ENCODE measurements at places on chromosomes 5 and 9. TPM values are rescaled to one million over a fixed set of nuclear protein-coding genes. Genes with fewer than 3 reads are reported as not detected.

The GDA gene
- not detected for total RNA-seq

DNA sequence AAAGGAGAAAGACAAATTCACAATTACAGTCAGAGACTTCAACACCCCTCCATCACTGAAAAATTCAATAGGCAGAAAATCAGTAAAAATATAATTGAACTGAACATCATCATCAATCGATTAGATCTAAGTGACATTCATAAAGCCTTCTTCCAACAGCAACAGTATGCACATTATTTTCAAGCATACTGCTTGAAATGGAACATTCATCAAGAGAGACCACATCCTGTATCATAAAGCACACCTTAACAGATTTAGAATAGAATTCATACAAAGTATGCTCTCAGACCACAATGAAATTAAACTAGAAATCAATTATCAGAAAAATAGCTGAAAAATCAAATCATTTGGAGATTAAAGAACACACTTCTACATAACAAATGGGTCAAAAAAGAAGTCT lies 39.1 kb downstream of the ERMP1 start:
- no peak for DNase-seq

DNA sequence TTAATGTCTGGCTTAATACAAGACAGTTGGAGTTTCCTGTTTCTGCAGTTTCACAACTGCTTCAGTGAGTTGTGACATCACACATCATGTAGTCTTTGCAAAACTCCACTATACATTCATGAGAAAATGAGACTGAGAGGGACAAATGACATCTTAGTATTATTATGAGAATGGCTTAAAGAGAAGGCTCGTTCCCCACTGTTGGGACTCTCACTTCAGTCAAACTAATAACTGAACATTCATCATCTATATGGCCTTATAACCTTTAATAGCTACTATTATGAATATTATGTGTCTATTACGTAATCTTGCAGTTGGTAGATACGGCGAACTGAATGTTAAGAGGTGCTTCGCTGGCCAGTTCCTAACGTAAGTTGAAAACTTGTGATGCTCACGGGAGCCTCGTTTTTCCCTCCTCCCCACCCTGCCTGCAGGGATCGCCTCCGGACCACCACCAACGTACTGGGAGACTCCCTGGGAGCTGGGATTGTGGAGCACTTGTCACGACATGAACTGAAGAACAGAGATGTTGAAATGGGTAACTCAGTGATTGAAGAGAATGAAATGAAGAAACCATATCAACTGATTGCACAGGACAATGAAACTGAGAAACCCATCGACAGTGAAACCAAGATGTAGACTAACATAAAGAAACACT lies 79.4 kb downstream of the SLC1A3 start:
- no peak for DNase-seq

DNA sequence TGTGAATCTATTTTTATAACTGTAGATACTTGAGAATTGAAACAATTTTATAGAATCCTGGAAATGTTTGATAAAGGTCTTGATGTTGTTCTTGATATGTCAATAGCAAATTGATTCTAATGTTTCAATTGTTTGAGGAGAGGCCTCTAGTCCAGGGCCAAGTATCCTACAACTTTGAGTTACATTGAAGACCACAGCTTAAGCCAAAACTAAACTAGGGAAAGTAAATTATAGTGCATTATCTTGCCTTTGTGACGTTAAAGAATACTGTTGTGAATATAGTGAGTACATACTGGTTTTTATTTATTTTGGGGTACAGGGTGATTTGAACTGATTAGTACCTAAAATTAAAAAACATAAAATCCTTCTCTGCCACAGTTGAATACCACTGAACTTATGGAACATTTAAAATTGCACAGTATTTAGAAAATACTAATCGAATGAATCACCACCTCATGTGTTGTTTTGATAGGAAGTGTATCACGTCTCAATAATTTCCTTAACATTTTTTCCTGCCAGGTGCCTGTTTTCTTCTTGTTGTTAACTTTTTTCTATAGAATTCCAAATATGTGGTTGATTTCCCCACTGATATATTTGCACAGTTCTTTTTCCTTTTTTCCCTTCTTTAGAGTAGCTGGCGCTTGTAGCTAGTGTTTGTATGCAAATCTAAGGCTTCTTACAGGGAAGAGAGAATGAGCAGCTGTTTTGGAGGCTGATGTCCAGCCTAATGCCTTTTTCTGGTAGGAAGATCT lies 12.5 kb downstream of the ARHGEF28 start:
- no peak for DNase-seq

DNA sequence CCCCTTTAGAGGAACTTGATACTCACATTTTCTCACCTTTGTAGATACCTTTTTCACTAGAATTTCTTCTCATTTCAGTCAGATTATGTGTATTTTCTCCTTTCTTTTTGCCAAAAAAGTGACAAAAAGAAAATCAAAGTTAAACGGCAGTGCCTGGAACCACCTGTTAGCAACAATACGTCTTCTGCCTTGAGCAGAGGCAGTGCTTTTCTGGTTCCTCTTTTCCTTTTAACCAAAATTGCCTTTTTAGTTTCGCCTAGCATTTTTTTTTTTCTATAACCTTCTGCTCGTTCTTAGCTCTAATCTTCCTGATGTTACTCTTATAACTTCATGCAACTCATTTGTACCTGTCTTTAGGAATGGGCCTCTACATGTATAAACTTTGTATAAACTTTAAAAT lies 26.1 kb downstream of the SMIM32 start:
- DNase-seq: no peak

GRCh38 chr5:157603333-157604190 lies 28.0 kb upstream of the ADAM19 start:
- peak; percentile 82 for DNase-seq

The VCAN gene
- total RNA-seq: not detected

DNA sequence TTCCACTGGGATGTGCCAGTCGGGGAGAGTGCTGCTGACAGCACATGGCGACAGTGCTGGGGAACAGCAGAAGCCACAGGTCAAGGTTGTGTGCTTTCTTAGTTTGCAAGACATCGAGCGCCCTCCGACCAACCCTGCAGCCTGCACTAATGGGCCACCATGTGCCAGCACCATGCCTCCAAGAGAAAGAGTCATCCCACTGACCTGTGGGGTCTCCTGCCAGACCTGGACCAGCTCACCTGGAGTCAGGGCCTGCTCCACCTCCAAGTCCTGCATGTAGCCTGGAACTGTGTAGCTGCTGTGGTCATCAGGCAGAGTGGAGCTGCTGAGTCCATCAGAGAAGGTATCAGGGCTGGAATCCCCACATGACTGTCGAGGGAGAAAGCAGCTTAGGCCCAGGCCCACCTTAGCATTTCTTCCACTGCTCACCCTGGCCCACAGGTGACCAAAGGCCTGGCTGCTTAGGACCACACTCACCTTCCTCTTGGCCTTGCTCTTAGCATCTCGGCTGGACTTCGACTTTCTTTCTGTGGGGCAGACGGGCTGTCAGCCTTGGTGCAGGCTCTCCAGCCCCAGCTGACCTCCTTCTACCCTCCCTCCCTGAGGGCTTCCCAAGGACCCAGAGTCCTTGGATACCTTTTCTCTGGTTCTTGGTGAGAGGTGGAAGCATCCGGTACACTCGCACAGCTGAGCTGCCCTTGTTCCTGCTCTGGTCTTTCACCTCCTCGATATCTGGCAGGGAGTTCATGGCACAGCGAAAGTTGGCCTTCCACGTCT lies 4.1 kb downstream of the IRF1 start:
- peak; percentile 11 for DNase-seq

- DNase-seq: peak; percentile 25
These were observed 27.0 kb upstream of the PRRC2B start for GRCh38 chr9:131366761-131367401.

The LCN9 gene
- not detected for total RNA-seq

DNA sequence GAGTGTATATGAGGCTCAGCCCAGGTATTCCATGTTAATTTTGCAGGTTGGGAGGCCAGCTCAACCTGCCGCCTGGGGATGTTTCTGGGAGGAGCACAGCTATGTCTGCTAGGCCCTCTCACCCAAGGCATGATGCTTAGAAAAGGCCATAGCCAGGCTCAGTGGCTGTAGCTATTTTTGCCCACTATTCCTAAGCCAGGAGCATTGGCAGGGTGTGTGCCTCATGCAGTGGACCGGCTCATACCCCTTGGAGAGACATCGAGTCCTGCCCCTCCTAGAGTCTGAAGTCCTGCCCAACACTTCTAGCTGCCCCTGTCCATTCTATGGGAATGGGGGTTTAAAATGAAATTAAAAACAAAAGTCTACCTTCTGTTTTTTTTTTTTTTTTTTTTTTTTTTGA lies 22.3 kb downstream of the ADCY2 start:
- DNase-seq: no peak

The PCDHB2 gene
- not detected for total RNA-seq

DNA sequence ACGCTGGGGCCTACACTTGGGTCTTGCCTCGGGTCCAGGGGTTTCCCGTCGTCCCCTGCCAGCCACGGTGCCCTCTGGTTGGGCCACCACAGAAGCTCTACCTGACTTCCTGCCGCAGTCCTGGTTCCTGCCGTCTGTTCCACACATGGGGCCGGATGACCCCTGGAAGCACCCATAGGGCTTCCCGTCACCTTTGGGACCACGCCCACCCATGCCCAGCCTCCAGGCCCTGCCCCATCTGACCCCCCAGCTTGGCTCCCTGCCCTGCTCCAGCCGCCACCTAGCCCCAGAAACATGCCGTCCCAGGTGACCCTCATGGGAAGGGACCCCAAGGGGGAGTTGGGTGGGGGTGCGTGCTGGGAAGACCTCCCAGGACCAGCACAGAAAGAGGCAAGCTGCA lies 13.7 kb downstream of the MRPL36 start:
- DNase-seq: no peak

The FRMD3 gene
- total RNA-seq: 0.12 TPM

DNA sequence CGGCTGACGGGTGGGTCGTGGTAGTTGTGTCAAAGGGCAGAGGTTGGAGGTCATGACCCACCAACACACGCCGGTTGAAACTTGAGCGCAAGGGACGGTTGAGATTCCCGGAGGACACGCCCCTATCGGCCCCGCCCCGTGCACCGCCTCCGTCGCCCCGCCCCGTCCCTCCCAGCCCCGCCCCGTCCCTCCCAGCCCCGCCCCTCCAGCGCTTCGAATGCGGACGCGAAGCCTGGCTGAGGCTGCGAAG lies 226 bp upstream of the RANBP17 start:
- DNase-seq: no peak

DNA sequence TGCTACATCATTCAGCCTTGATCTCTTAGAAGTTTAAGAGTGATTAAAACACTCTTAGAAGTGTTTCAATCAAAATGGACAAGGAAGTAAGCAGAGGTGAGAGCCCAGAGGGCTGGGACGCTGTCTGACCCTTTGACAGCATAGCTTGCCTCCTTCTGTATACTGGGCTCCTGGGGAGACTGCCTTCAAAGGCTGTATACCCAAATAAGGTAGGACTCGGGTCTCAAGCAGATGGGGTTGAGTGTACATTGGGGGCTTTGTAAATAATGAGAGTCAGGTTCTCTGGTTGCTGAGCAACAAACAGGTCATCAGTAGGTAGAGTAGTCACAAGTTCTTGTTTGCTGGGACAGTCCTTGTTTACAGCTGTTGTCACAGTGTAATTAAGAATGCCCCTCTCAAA lies 97.1 kb downstream of the PJA2 start:
- DNase-seq: no peak

- peak; percentile 12 for DNase-seq
These were observed 189.2 kb upstream of the NR3C1 start for GRCh38 chr5:143592648-143593047.

DNA sequence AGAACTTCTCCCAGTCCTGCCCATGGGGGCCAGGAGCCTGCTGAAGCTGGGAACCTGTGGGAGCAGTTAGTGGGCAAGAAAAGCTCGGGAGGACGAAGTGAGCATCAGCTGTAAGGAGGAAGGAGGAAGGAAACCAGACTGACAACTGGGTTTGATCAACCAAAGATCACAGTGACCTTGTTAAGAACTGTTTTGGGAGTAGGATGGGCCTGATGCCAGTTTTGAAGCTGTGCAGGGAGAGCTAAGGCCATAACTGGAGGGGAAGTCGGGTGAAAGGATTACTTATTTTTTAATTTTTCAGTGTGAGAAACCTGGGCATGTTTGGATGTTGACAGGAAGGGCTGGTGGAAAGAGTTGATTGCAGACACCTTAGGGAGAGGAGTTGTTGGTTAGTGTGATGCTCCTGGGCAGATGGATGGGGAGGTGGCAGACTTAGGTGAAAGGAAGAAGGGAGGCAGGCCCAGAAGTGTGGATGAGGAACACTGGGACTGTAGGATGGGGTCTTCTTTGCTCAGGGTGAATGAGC lies 58.3 kb upstream of the KLF4 start:
- no peak for DNase-seq

The SLCO6A1 gene
- total RNA-seq: not detected

DNA sequence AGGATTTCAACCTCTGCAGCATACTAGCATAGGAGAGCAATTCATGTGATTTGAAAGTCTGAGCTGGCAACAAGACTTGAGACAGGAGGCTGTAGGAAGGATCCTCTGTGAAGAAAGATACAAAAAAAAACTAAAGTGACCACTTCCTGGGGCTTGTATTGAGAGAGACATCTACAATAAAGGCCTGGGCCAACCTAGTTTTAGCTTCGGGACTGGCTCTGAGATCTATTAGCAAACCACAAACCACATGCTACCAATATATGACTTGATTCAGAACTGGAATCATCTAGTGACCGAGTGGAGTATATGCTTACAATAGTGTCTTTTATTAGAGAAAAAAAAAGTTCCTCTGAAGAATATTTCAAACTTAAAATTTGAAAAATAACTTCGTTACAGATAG lies 1448.9 kb upstream of the CDH6 start:
- DNase-seq: no peak

DNA sequence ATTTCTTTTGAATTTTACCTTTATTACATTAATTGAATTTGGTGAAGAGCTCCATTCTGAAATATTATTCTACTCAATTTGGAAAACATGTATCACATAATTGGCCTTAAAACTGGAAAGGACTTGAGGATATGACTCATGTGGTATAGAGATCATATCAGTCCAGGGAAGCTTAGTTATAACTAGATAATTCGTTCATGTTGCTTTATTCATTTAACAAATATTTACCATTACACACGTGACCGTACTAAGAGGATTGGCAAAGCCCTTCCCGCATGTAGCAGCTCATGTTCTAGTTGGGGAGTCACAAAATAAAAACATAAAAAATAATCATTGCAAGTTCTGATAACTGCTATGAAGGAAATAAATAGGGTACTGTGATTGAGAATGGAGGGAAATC lies 1816.5 kb downstream of the MAT2B start:
- no peak for DNase-seq

The ARSI gene
- not detected for total RNA-seq

The MTRR gene
- 34.0 TPM for total RNA-seq

DNA sequence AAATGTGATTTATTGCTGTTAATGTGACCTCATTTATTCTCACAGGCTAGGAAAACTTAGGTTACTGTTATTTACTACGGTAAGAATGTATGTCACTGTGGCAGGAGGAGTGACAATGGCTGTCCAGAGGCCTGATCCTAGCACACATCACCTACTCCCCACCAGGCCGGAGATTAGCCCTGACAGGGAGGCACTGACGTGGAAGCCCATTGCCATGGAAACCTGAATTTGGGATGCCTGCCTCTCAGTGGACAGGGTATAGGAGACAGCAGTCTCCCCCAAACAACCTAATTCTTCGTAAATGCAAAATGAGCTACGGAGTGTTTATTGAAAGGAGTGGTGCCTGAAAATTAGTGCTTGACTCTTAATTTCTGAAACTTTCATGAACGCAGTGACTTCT lies 87.6 kb upstream of the SMARCA2 start:
- no peak for DNase-seq

The NR5A1 gene
- not detected for total RNA-seq

- no peak for DNase-seq
These were observed 24.0 kb upstream of the ASPN start for GRCh38 chr9:92506184-92506857.
